ENCODE measurements at places on chromosomes 16 and 17. TPM values are rescaled to one million over a fixed set of nuclear protein-coding genes. Genes with fewer than 3 reads are reported as not detected.
A peak's percentile ranks its signal among the peaks of the same experiment; 100 is the strongest.

DNA sequence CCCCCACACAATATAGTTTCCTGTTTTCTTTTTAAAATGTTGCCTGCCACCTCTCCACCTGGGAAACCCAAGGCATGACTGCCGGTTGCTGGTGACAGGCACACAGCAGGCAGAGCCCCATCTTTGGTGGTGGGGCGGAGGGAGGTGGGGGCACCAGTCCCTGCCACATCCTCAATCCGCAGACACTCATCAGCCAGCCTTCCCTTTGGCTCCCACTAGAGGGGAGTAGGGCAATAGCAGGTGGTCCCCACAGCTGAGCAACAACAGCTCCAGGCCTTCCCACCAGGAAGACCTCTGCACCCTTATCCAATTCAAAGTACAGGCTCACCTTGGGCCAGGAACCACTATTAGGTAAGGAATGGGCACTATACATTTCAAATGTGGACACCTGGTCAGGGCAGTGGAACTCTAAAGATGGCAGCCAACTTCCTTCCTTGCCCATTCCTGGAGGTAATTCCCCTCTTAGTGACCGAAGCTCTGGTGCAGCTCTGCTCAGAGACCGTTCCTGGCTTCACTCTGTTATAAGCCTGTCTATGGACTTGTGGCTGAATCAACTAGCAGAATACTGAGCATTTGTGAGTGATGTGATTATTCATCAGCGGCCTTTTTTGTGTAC is 13.9 kb downstream of the RECQL5 start:
- no peaks in the 10 kb centered on the region for H3K27me3 ChIP-seq
- DNase-seq: no peak
- H3K4me1 ChIP-seq: peaks cover 3% of the 10 kb centered on the region
- no peak overlapping the region for H3K4me3 ChIP-seq
- H3K27ac ChIP-seq: no peak overlapping the region
- peaks cover 56% of the 10 kb centered on the region for H3K36me3 ChIP-seq

DNA sequence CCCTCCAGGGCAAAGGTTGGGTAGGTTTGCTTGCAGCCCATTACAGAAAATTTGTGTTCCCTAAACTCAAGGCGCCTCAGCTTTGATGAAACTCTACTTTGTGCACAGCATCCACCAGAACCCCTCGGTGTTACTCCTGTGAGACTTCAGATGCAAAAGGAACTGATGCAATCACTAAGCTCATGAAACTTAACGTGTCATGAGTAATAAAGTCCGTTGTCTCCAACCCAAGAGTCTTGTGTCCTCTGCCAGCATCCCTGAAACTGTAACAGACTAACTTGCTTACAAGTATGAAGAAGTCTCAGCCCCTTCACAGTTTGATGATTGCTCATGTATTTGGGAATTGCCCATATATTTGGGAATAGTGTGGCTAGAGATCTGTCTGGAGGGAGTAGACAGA is 74.8 kb upstream of the MARCHF10 start:
- H3K27ac ChIP-seq: no peak overlapping the region
- DNase-seq: peak; percentile 44
- no peaks in the 10 kb centered on the region for H3K36me3 ChIP-seq
- peaks cover 6% of the 10 kb centered on the region for H3K27me3 ChIP-seq

- H3K4me3 ChIP-seq: no peak overlapping the region
- H3K27ac ChIP-seq: no peak overlapping the region
- H3K27me3 ChIP-seq: peaks cover 2% of the 10 kb centered on the region
Observed at GRCh38 chr17:44536090-44536953, 21.0 kb upstream of the FZD2 start.

The CMIP gene
- total RNA-seq: 35.3 TPM

The TEKT1 gene
- not detected for total RNA-seq
